ENCODE measurements at places on chromosomes 12 and 14.

DNA sequence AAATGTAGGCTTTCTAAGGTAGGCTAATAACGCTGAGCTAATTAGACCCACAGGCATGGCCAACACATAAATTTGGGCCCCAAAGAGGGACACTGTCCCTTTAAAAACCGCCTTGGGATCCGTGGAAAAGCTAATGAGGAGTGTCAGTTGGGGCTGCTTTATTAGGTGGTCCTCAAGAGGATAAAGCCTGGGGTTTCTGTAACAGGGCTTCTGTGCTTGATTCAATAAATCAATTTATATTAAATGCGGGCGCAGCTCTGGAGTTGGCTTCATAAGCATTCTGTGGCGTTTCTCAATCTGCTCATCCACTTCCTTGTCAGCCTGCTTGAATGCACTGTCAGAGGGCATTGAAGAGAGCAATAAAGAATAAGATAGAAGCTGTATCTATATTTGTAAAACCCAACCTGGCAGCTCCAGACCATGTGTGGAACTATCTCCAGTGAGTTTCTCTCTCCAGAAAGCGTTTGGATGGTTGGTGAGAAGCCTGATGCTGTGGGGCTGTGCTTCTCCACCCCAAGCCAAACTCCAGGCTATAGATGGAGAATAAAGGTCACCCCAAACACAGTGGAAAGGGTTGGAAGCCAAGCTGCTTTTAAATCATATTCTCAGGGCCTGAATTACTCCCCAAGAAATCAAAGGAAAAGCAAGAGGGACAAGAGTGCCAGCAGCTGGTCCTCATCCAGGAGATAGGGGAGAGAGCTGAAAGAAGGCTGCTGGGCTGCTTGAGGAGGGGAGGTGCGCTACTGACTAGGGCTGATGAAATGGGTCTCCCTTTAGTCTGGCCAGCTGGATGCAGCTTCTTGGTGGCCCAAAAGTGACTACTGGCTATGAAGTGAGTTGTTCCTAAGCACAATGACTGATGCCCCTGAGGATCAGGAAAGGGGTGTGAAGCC is 222.0 kb downstream of the PPM1H start:
- DNase-seq: no peak

- peak; percentile 5 for DNase-seq
These were observed 463.2 kb downstream of the BCL11B start for GRCh38 chr14:98808494-98809407.

- peak; percentile 54 for DNase-seq
These were observed 231.9 kb downstream of the C12orf75 start for GRCh38 chr12:105562199-105562971.

DNA sequence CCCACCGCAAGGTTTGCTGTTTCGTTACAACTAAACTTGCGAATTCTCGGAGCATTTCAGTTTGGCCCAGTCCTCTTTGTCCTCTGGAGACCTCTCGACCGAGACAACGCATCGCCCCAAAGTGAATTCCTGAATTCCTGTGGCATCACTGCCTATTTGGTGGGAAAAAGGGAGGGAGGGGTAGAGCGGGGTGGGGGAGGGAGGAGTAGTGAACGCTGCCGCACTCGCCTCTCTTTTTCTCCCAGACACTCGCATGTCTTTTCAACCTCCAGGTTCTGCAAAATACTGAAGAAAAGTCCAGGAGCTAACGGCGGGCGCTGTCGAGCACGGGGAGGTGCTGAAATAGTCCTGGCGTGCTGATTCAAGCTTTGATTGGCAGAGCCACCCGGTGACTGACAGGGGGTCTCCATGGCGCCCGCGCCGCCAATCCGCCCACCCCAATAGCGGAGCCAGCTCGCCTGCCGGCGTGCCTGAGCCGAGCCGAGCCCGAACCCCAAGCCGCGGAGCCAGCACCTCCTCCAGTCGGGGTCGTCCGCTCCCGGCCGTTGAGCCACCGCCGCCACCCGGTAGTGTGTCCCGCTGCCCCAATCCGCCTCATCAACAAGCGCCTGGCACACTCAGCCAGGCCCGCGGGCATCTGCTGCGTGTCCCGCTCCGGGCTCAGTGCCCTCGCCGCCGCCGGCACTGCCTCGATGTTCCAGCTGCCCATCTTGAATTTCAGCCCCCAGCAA is at the start of gene SIX6:
Gene SIX6, plus strand, starts transcription at position 440 of the 731 bp plus-strand sequence. Its CDS starts 253 bp downstream, at position 693.
- DNase-seq: peak; percentile 13

GRCh38 chr14:105281371-105282097 is 19.3 kb downstream of the BRF1 start:
- peak; percentile 60 for DNase-seq

DNA sequence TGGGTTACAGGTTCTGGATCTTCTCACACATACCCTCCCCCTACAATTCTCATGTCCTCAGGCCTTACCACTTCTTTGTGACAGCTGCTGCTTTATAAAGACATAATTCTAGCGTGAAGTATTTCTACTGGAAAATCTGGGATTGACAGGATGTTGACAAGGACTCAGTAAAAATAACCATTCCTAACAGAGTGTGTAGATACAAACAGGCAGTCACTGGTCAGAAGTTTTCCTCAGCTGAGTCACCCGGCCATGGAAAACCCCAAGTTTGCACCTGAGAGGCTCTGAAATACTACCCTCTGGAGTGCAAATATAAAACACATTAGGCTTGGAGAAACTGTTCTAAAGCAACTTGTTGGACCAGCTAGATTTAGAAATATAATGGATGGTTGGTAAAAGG is 54.4 kb downstream of the SPPL3 start:
- no peak for DNase-seq

GRCh38 chr12:41932470-41932991 is 212.1 kb downstream of the GXYLT1 start:
- peak; percentile 12 for DNase-seq

GRCh38 chr12:8849876-8850275 is 27.5 kb downstream of the A2ML1 start:
- no peak for DNase-seq

DNA sequence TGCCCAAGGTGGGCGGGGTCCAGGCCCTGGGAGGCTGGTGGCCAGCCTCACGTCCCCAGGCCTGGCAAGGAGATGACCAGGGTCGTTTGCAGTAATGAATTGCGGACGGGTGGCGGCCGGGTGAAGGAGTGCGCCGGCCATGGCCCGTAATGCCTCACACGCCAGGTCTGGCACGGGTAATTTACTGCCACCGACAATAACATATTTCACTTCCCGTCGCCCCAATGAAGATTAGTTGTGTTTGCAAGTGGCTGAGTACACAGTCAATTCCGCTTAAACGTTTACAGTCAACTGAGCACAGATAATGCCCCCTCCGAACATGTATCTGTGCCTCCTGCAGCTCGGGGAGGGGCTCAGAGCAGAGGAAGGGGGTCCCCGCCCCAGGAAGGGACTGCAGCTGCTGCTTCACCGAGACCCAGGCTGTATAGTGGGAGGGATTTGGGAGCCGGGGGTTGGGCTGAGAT is 48.3 kb downstream of the MVK start:
- no peak for DNase-seq

DNA sequence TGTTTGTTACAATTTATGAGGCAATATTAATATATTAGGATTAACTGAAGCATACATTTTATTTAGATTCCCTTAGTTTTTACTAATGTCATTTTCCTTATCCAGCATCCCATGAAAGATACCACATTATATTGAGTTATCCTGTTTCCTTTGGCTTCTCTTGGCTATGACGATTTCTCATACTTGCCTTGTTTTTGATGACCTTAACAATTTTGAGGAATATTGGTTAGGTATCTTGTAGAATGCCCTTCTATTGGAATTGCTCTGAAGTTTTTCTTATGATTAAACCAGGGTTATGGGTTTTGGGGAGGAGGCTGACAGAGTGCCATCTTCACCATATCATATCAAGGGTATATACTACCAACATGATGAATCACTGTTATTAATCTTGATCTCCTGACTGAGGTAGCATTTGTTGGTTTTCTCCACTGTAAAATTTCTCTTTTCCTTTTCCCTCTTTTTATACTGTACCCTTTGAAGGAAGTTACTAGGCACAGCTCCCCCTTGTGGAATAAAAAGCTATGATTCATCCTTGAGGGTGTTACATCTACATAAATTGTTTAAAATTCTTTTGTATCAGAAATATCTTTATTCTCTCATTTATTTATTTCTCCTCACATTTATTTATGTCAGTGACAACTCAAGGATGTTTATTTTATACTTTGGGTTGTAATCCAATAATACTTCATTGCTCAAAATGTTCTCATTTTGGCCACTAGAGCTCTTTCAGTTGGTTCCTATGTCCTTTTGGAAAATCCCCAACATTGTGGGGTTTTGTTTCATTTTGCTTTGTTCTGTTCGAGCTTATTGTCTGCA is 239.0 kb downstream of the SLC16A7 start:
- no peak for DNase-seq

DNA sequence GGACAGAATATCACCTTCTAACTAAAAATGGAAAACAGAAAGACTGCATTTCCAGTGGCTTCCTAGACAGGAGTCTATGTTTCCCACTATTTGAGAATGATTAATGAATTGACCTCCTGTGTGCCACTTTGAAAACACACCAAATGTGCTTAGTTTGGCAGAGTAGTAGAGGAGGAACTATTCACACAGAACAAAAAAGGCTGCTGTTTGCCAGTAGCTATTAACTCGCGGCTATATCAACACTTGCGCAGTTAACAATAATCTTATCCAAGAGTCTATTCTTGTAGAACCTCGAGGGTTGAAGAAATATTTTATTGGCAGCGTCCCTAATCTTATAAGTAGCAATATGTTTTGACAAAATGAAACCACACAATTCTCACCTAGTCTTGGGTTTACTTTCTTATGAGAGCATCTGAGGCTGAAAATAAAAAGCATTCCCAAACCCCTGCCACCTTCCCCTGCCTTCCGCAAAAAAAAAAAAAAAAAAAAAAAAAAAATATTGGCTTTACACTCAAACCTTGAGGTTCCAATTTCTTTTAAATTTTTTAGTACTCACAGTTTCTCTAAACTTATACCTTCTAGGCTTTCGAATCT is 127.3 kb upstream of the FLRT2 start:
- no peak for DNase-seq

DNA sequence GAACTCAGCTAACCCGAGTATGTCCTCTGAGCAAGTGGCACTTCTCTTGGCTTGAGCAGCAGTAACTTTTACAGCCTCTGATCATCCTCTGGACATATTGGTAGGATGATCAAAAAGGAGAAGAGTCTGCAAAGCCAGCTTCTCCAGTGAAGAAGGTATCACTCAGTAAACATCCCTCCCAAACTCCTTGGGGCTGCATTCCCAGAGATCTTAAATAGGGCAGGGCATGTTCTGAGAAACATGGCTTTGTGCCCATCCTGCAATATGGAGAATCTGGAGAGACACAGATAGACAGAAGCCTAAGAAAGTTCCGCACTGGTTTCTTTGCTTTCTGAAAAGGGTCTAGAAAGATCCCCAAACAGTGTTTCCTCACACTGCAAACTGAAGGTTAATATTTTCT is 65.4 kb downstream of the RBM19 start:
- DNase-seq: no peak

DNA sequence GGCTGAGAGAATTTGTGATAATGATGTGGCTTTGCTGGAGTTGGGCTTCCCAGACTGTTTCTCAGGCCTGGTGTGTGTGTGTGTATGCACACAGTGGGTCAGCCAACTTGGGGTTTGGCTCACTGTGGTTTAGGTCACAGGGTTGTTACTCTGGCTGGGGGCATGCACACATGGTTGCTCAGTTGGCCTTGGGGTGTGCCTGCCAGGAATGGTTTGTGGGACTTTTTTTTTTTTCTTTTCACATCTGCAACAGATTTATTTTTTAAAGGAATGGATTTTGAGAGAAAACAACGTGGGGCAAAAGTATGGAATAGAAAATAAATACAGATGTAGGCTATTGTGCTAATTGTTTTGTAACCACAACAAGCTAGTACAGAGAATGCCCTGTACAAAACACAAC is 25.0 kb upstream of the GTF2A1 start:
- DNase-seq: no peak

- no peak for DNase-seq
These were observed 27.6 kb downstream of the EVL start for GRCh38 chr14:100092832-100093231.

DNA sequence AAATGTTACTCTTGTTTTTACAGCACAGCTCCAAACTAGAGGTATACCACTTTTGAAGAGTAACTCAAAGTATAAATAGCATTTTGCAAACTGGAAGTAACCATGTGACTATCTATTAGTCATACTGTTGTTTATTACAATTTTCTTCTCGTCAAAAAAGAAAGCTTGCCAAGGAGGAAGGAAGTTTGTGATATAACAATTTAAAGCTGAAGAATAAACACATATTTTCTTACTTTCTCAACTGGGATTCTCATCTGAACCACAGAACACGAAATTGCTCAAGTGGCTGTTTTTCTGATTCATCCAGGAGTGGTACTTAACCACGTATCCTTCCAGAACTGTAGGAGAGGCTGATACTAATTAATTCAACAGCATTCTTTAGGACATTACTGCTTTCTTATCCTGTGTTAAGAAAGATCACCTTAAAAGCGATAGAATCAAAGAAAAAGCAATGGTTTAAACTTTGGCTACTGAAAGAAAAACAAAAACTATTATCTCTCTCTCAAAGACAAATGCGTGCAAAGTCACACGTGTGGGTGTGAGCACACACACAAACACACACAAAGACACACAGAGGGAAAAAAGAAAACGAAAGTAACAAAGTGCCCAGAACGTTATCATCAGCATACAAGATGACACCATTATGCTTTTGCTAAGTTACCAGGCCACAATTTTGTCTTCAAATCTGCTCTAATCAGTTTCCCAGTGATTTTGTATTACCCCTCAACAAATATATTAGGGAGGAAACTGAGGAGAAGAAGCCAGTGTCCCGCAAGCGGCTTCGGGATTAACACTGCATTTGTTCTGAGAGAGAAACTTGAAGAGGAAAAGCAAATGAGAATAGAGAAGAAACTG is at the start of gene CLEC2B:
Gene CLEC2B, minus strand, starts transcription at position 48 of the 855 bp plus-strand sequence.
- peak; percentile 18 for DNase-seq

GRCh38 chr12:123532808-123533649 is 490 bp downstream of the RILPL1 start:
- no peak for DNase-seq

- DNase-seq: no peak
These were observed 26.1 kb downstream of the JDP2 start for GRCh38 chr14:75453817-75454434.

DNA sequence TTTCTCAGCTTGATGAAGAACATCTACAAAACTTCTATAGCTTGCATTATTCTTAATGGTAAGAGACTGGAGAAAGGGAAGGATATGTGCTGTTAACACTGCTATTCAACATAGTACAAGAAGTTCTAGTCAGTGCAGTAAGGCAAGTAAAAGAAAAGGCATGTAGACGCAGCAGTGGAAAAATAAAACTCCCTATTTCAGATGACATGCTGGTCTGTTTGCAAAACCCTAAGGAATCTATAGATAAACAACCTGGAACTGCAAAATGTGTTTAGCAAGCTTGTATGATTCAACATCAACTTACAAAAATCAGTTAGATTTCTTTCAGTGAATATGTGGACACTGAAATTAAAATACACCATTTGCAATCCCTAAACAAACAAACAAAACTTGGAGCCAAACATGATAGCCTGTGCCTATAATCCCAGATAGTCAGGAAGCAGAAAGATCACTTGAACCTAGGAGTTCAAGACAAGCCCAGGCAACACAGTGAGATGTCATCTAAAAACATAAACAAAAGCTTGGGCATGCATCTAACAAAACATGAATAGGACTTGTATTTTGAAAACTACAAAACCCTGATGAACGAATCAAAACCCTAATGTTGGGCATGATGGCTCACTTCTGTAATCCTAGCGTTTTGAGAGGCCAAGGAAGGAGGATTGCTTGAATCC is 293.6 kb upstream of the RGS6 start:
- DNase-seq: no peak

- no peak for DNase-seq
These were observed 63.5 kb downstream of the CLMN start for GRCh38 chr14:95256002-95256775.

Measured in retinal pigment epithelial cell (primary cell).